ENCODE measurements at places on chromosomes 4 and X. TPM values are rescaled to one million over a fixed set of nuclear protein-coding genes. Genes with fewer than 3 reads are reported as not detected.

Gene ABCD1
- 3.6 TPM for total RNA-seq

Gene TMEM35A
- total RNA-seq = not detected

Gene SSX4B
- total RNA-seq = not detected

Gene XAGE2
- total RNA-seq = not detected

Gene AMTN
- not detected for total RNA-seq

Gene CSN3
- total RNA-seq = not detected

Gene CPZ
- total RNA-seq = 0.15 TPM

Gene MAEA
- 57.3 TPM for total RNA-seq

Gene WAS
- 0.28 TPM for total RNA-seq

Gene EIF4E
- 72.5 TPM for total RNA-seq

Gene RASGEF1B
- not detected for total RNA-seq

Gene TCEAL6
- total RNA-seq = not detected

Gene NPY1R
- total RNA-seq = 0.10 TPM

Gene MAGEA12
- 0.15 TPM for total RNA-seq

Gene MAGEC3
- total RNA-seq = not detected

Gene USP26
- not detected for total RNA-seq

Gene DCAF12L2
- 0.08 TPM for total RNA-seq

Gene ASMT
- 0.15 TPM for total RNA-seq

Gene CHST7
- 36.5 TPM for total RNA-seq

Gene CHRDL1
- not detected for total RNA-seq

Gene IL13RA1
- total RNA-seq = 61.1 TPM

Gene NEK1
- total RNA-seq = 2.3 TPM

Gene FHL1
- total RNA-seq = 20.5 TPM

Gene NHSL2
- 0.22 TPM for total RNA-seq

Gene DCLK2
- 8.6 TPM for total RNA-seq

Gene SLC25A14
- 17.5 TPM for total RNA-seq

Gene SMIM31
- total RNA-seq = not detected

Gene PIM2
- 8.7 TPM for total RNA-seq

Gene SMIM10
- total RNA-seq = 0.20 TPM

Gene DUSP9
- total RNA-seq = 1.0 TPM

Gene GAGE13
- total RNA-seq = not detected

Gene CYTL1
- total RNA-seq = not detected

Gene ARMCX1
- 0.48 TPM for total RNA-seq

Gene TRAM1L1
- total RNA-seq = 0.52 TPM

Gene ERCC6L
- 15.0 TPM for total RNA-seq

Gene BEND4
- not detected for total RNA-seq

Gene ETNPPL
- 0.05 TPM for total RNA-seq

Gene GC
- not detected for total RNA-seq

Gene SMAD1
- 9.8 TPM for total RNA-seq

Gene GAGE2A
- not detected for total RNA-seq

Gene PASD1
- not detected for total RNA-seq

Gene MAP7D2
- 6.6 TPM for total RNA-seq

Gene SYNPO2
- total RNA-seq = 1.0 TPM

Gene ARL9
- not detected for total RNA-seq

Gene KCND1
- total RNA-seq = 1.1 TPM

Gene XK
- total RNA-seq = 0.38 TPM

Gene PDHA2
- total RNA-seq = not detected

Gene POF1B
- 2.1 TPM for total RNA-seq

Gene GATA1
- not detected for total RNA-seq

Gene SPATA4
- total RNA-seq = 0.17 TPM

Gene GPR82
- total RNA-seq = not detected

Gene GRIA3
- total RNA-seq = not detected

Gene COX7B2
- not detected for total RNA-seq

Gene NRK
- total RNA-seq = not detected

Measured in A549 treated with Hydrocortisone at 1 μM for 4 hours (cell line).